Breast epithelium (tissue), 4 donors: ENCODE measurements at places on chromosomes 3 and 15.

DNA sequence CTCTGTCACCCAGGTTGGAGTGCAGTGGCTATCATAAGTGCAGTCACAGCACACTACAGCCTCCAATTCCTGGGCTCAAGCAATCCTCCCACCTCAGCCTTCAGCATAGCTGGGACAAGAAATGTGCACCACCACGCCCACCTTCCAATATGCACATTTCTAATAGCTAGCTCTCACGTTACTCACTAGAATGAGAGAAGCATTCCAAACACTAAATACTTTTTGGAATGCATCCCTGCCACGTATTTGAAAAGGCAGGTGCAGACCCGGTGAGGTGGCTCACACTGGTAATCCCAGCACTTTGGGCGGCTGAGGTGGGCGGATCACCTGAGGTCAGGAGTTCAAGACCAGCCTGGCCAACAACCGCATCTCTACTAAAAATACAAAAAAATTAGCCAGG, 7.6 kb upstream of the TCF12 start:
- no peaks in the 10 kb centered on the region for H3K4me1 ChIP-seq
- no peak overlapping the region for H3K27ac ChIP-seq
- no peaks in the 10 kb centered on the region for H3K27me3 ChIP-seq
- no peaks in the 10 kb centered on the region for H3K36me3 ChIP-seq
- no peak overlapping the region for H3K4me3 ChIP-seq

GRCh38 chr3:118262800-118263402, 771.7 kb downstream of the IGSF11 start:
- H3K36me3 ChIP-seq = no peaks in the 10 kb centered on the region
- no peak overlapping the region for H3K27ac ChIP-seq
- H3K27me3 ChIP-seq = no peaks in the 10 kb centered on the region
- DNase-seq = no peak
- H3K4me3 ChIP-seq = no peak overlapping the region

DNA sequence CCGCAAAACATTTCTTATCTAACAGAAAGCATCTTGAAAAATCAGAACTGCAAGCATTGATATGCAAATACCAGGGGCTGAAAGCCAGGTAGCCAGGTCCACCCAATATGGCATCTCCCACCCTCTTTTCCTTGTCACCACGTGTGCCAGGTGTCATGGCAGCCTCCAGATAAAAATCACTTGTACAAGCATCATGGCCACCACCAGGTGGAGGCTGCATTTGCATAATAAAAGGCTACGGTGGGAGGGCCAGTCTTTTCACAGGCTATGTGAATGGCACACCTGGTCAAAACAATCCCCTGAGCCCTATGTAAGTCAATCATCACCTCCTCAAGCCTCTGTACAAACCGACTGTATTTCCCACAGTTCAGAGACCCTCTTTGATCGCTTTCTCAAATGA, 1233.1 kb upstream of the ALCAM start:
- no peaks in the 10 kb centered on the region for H3K36me3 ChIP-seq
- no peaks in the 10 kb centered on the region for H3K27me3 ChIP-seq
- H3K27ac ChIP-seq = no peak overlapping the region
- no peak for DNase-seq

- DNase-seq = no peak
- H3K27me3 ChIP-seq = no peaks in the 10 kb centered on the region
- H3K4me3 ChIP-seq = no peak overlapping the region
- H3K36me3 ChIP-seq = no peaks in the 10 kb centered on the region
- no peak overlapping the region for H3K27ac ChIP-seq
- no peaks in the 10 kb centered on the region for H3K4me1 ChIP-seq
Measured at GRCh38 chr15:81573098-81573746, 199.2 kb upstream of the TMC3 start.

DNA sequence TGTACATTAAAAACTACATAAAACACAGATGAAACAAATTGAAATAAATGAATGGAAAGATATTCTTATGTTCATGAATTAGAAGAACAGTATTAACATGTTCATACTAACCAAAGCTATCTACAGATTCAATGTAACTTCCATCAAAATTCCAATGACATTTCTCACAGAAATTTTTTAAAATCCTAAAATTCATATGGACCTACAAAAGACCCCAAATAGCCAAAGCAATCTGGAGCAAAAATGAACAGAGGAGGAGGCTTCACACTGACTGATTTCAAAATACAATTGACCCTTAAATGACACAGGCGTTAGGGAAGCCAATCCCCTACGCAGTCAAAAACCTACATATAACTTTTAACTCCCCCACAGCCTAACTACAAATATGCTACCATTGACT, 39.4 kb downstream of the KPNA1 start:
- H3K4me1 ChIP-seq = no peaks in the 10 kb centered on the region
- no peaks in the 10 kb centered on the region for H3K36me3 ChIP-seq
- no peak overlapping the region for H3K4me3 ChIP-seq
- no peaks in the 10 kb centered on the region for H3K27me3 ChIP-seq
- no peak for DNase-seq

- no peak overlapping the region for H3K4me3 ChIP-seq
- H3K4me1 ChIP-seq = no peaks in the 10 kb centered on the region
- no peak for DNase-seq
- no peaks in the 10 kb centered on the region for H3K36me3 ChIP-seq
Measured at GRCh38 chr3:38662544-38662943, 13.1 kb upstream of the SCN5A start.

GRCh38 chr3:183033746-183034145, 53.4 kb upstream of the DCUN1D1 start:
- peaks cover 7% of the 10 kb centered on the region for H3K36me3 ChIP-seq
- H3K4me1 ChIP-seq = no peaks in the 10 kb centered on the region
- no peaks in the 10 kb centered on the region for H3K27me3 ChIP-seq
- DNase-seq = no peak

DNA sequence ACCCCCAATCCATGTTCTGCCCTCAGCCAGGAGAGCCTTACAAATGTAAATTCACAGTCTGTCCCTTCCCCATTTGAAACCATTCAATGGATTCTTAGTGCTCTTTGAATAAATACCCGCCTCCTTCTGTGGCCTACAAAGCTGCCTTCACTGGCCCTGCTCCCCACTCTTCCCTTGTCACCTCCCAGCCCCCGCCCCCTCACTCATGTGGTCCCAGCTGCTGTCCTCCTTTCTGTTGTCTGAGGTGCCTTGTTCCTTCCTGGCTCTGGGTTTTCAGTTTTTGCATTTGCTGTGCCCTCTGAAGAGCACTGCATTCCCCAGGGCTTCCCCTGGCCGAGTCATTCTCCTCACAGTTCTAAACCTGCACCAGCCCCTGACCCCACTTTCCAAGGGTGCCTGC, 3.2 kb downstream of the EFCAB12 start:
- H3K27me3 ChIP-seq = no peaks in the 10 kb centered on the region
- H3K36me3 ChIP-seq = no peaks in the 10 kb centered on the region
- no peak overlapping the region for H3K27ac ChIP-seq
- H3K4me3 ChIP-seq = no peak overlapping the region
- no peaks in the 10 kb centered on the region for H3K4me1 ChIP-seq

GRCh38 chr3:189170559-189170958, 1.2 kb upstream of the TPRG1 start:
- DNase-seq = no peak
- no peak overlapping the region for H3K4me3 ChIP-seq
- no peaks in the 10 kb centered on the region for H3K36me3 ChIP-seq
- no peaks in the 10 kb centered on the region for H3K27me3 ChIP-seq
- H3K27ac ChIP-seq = no peak overlapping the region

DNA sequence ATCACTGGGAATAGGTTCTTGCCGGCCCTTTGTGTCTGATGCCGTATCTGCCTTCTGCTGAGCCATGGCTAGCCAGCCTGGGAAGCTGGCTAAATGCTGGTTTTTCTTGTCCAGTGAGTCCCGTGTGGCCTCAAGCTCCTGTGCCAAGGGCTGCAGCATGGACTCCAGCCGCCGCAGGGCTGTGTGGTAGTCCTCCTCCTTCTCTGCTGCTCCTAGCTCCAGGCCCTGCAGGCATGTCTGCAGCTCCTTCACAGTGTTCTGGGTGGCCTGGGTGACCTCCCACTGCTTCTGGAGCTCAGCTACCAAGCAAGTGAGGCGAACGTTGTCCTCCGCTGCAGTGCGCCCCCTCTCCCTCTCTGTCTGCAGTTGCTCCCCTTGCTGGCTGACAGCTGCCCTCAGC, 24.9 kb downstream of the CXCR6 start:
- no peak overlapping the region for H3K4me3 ChIP-seq
- peaks cover 10% of the 10 kb centered on the region for H3K36me3 ChIP-seq
- no peak overlapping the region for H3K27ac ChIP-seq
- H3K27me3 ChIP-seq = no peaks in the 10 kb centered on the region
- DNase-seq = no peak
- H3K4me1 ChIP-seq = no peaks in the 10 kb centered on the region

DNA sequence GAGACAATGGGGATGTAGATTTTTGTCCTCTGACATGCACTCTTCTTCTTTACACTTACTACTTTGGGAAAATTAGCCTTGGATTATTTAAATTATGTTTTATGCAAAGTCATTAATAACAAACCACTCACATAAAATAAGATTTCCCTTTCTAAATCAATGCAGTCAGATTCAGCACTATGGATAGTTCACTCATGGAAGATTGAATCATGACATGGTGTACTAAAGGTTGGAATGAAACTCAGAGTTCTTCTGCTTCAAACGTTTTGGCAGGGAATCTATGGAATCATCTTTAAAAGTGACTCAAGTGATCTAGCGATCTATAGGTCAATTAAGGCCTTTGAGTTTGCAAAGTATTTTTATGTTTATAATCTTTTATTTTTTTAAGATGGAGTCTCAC, 154.3 kb downstream of the KCNMB2 start:
- H3K27me3 ChIP-seq = no peaks in the 10 kb centered on the region
- H3K4me1 ChIP-seq = no peaks in the 10 kb centered on the region
- H3K4me3 ChIP-seq = no peak overlapping the region
- no peak for DNase-seq
- H3K27ac ChIP-seq = no peak overlapping the region

- no peak for DNase-seq
- no peaks in the 10 kb centered on the region for H3K4me1 ChIP-seq
- H3K27me3 ChIP-seq = no peaks in the 10 kb centered on the region
- no peak overlapping the region for H3K27ac ChIP-seq
Measured at GRCh38 chr3:3538451-3538850, 260.8 kb upstream of the LRRN1 start.

GRCh38 chr3:71858503-71859122, 73.7 kb upstream of the PROK2 start:
- no peaks in the 10 kb centered on the region for H3K4me1 ChIP-seq
- no peak for DNase-seq
- no peaks in the 10 kb centered on the region for H3K36me3 ChIP-seq
- no peak overlapping the region for H3K4me3 ChIP-seq

DNA sequence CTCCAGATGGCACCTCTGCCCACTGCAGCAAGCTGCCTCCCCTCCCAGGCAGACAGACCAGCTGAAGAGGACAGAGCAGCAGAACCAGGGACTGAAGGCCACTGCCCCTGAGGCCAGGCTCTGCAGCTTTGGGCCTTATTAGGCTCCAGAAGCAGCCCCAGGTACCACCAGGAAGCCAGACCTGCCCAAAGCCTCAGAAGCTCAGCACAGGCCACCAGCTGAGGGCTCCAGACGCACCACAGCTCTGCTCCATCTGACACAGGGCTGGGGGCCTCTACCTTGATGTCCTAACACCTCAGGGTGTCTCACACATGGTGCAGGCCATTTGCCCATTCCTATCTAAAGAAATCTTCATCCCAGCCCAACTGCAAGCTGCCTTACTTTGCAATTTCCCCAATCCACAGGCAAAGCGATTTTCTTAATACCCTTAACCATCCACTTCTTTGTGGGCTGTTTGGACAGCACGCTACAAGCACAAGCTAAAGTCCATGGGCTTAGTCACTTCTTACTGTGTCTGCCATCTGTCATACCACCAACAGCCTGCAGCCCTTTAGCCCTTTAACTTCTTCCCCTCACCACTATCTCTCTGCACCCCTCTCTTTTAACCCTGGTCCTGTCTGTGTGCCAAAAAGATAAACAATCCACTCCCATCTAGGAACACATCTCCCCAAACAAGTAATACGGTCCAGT, 112.1 kb downstream of the IQSEC1 start:
- DNase-seq = no peak
- peaks cover 6% of the 10 kb centered on the region for H3K4me1 ChIP-seq
- no peak overlapping the region for H3K4me3 ChIP-seq
- no peaks in the 10 kb centered on the region for H3K27me3 ChIP-seq

DNA sequence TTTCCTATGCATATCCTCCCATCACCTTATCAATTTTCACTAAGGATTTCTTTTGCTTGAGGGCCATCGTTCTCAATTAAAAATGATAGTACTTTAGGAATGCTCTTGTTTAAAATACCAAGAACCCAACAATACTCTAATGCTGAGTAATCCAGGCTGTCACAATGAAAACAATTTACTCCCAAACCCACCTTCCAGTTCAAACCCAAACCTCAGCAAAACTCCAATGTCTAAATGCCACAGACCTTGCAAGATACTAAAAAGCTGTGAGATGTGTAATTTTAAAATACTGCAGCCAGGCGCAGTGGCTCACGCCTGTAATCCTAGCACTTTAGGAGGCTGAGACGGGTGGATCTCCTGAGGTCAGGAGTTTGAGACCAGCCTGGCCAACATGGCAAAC, 889.8 kb downstream of the ROBO1 start:
- no peak overlapping the region for H3K27ac ChIP-seq
- H3K4me1 ChIP-seq = no peaks in the 10 kb centered on the region
- no peaks in the 10 kb centered on the region for H3K27me3 ChIP-seq
- no peak for DNase-seq
- H3K4me3 ChIP-seq = no peak overlapping the region

DNA sequence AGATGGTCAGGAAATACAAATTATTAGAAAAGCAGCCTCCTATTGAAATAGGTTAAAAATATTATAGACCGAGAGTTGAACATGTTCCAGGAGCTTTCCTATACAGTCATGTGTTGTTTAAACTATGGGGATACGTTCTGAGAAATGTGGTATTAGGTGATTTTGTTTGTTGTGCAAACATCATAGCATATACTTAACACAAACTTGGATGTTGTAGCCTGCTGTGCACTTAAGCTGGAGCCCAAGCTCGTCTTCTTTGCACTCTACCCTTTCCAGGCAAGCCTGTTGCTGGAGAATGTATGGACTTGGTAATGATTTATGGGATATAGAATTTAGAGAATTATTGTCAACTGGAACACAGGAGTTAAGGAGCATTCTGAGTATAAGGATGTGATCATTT, 140.2 kb downstream of the AKAP13 start:
- no peaks in the 10 kb centered on the region for H3K4me1 ChIP-seq
- no peak overlapping the region for H3K27ac ChIP-seq
- no peaks in the 10 kb centered on the region for H3K27me3 ChIP-seq

DNA sequence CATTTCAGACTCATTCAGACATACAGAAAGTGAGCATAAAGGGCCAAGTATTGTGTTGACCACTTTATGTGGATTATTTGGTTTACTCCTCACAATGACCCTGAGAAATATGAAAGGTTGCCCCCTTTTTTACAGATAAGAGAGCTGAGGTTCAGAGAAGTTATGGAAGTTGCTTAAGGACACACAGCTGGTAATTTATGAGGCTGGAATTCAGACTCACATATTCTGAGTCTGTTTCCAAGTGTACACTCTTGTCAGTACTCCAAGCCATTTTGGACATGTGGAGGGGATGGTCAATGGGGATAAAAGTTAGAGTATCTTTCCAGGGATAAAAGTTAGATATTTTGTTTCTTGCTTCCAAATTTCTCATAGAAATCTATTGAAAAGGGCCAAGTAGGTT, 15.9 kb downstream of the ITPR1 start:
- no peaks in the 10 kb centered on the region for H3K36me3 ChIP-seq
- H3K27me3 ChIP-seq = no peaks in the 10 kb centered on the region
- H3K27ac ChIP-seq = no peak overlapping the region
- H3K4me3 ChIP-seq = no peak overlapping the region
- H3K4me1 ChIP-seq = peaks cover 7% of the 10 kb centered on the region
